ENCODE measurements at places on chromosomes 11 and 22.
A peak's percentile ranks its signal among the peaks of the same experiment; 100 is the strongest.

GRCh38 chr11:34308049-34308912 is 49.5 kb downstream of the ABTB2 start:
- no peak for DNase-seq

DNA sequence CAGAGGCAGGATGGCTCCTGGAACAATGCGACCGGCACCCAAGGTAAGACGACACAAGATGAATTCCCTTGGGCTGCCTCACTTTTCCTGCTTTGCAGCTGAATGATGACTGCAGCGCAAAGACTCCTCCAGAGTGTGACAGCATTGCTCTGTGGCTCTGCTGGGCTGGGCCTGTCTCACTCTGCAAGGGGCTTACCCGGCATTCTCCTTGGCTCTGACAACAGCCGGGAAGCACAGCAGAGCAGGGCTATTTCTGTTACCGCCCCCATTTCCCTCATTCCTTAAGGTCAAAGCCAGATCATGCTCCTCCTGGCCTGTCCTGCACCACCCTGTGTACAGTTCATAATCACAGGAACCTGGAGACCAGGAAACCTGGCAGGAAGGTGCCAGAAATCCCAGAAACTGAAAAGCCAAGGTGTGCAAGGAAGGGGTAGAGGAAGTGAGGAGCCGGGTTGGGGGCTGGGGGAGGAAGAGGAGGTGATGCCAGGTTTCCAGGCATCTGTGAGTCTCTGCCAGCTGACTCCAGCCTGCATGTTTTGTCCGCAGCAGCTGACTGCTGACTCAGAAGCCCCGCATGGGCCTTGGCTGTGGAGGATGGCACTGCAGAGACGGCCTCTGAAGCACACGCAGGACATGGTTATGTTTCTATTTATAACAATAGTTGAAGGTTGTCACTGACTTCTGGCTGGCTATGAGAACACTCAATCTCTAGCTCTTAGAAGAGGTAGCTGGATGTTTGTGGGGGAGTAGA is 113.6 kb downstream of the MICAL3 start:
- peak; percentile 60 for DNase-seq

- no peak for DNase-seq
Observed at GRCh38 chr11:19453651-19454257, 213.0 kb upstream of the E2F8 start.

DNA sequence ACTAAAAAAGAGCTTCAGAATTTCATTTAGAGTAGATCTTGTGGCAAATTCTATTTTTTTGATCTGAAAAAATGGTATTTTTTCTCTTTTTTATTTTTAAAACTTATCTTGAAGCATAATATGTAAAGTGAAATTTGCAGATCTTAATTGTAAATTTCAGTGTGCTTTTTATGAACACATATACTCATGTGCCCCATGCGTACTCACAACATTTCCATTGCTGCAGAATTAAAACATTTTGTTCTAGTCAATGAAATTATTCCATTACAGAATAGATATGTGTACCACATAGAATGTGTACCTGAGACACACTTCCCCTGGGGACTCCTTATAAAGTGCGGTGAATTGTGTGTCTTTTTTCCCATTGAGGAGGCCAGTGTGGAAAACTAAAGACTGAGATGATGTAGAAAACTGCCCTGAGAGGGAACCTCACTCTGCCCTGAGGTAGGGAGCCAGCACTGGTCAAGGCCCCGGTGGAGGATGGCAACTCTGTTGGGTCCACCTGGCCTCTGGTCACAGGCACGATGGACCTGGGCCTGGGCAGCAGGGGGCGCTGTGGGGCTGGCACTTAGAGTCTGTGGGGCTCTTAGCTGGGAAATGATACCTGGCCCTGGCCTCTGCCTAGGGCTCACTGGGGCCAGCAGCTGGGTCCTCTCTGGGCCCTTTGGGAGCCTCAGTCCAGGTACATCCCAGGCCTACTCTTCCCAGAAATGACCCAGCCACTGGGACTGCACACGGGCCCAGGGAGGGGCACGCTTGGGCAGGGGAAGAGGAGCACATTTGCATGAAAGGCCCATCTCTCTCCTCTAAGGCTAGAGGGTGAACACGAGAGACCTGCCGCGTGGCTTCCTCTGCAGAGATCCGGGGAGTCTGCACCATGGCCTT is 77.9 kb upstream of the TOP3B start:
- DNase-seq: peak; percentile 82

DNA sequence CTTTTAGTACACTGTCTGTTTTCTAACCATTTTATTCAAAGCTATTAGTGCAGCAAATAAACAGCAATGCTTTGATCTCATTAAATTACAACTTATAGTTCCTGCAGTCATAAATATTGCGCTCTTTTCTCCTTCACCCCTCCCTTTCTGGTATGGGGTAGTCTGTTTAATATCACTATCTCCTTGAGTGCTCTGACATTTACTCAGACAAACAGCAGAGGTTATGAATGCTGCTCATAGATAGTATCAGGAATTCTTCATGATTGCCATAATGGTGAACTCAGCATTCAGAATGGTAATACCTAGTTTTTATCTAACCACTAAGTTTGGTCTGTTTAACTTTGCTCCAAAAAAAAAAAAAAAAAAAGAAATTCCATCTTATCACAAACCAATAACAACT is 87.4 kb downstream of the EIF3M start:
- DNase-seq: no peak

GRCh38 chr22:40345271-40345670 is 1.0 kb upstream of the ADSL start:
- DNase-seq: no peak

DNA sequence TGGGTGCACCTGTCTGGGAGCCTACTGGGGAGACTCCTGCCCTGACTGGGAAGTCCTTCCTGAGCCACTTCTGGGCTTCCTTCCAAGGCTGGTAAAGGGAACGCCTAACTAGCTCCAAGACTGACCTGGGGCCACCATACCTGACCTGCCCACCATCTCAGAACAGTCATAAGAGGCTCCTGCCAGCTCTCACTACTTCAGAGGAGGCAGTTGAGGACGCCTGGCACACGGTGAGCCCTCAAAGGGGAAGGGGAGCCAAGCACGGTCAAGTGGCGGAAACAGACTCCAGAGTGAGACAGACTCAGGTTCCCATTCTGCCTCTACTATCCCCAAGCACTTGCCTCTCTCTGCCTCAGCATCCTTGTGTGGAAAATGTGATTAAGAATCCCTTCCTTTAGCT is 7.6 kb downstream of the MCAT start:
- no peak for DNase-seq

DNA sequence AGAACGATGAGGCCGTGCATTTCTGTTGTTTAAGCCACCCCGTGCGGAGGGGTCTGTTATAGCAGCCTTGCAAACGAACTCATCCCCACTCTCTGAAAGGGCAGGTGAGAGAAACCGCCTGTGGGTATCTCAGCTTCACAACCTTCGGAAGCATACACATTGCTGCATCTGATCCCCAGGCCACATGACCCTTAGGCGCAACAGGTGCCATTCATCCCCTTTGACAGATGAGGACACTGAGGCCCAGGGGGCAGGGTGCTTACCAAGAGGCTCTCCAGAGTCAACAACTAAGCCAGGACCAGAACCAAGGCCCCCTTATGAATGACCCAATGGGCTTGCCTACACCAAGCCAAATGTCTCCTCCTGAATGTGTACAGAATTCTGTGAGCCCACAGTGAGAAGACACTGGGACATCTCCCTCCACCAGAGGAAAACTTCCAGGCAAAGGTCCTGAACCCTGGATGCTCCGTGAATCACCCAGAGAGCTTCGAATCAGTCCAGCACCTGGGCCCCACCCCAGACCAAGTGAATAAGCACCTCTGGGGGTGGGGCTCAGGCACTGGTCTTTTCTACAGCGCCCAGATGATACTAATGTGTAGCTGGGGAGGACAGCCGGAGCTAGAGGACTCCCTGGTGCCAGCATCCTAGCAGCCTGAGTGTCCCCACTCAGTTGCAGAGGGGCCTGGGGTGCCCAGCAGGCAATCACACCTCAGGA is 83.2 kb downstream of the BUD13 start:
- DNase-seq: no peak

- DNase-seq: no peak
Observed at GRCh38 chr11:1887451-1888346, 4.0 kb downstream of the PRR33 start.

- no peak for DNase-seq
Observed at GRCh38 chr22:44600207-44600785, 101.7 kb upstream of the PRR5 start.

DNA sequence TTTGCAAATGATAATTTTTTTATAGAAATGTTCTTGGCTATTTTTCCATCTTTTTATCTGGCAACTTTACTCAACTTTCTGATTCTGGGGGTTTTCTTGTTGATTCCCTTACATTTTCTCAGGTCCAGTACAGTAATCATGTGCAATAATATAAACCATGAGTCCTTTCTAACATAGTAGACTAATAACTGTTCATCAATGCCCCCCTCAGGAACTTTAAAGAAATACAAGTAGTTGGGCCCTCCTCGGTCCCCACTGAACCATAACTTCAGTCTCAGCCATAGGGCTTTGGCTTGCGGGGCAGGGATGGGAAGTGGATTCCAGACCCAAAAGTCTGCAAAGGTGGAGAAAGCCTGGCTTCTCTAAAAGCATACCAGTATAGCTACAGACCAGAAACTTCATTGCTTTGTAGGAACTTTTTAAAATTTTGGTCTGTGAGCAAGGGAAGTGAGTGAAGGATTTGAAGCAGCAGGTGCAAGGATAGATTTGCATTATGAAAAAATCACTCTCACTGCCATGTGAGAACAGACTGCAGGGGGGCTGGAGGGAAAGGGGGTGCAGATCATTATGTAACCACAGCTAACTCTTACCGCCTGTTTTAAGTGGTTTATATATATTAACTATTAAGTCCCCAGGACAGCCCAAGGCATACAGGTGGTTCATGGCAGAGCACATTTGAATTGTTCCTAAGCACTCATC is 10.4 kb upstream of the TUB start:
- DNase-seq: no peak

DNA sequence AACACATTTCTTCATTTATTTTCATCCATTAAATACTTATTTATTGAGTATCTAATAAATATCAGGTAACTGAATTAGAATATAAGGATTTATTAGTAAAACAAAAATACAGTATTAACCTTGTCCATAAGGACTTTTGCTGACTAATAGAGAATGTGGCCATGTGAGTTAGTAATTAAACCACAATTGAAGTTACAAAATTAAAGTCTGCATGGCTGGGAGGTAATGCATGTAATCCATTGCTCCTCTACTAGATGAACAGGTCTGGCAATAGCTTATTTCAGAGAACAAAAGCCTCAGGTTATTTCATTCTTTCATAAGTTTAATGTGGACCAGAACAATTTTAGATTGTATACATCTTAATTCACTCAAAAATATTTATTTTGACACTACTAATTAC is 9.9 kb upstream of the CARD18 start:
- no peak for DNase-seq

DNA sequence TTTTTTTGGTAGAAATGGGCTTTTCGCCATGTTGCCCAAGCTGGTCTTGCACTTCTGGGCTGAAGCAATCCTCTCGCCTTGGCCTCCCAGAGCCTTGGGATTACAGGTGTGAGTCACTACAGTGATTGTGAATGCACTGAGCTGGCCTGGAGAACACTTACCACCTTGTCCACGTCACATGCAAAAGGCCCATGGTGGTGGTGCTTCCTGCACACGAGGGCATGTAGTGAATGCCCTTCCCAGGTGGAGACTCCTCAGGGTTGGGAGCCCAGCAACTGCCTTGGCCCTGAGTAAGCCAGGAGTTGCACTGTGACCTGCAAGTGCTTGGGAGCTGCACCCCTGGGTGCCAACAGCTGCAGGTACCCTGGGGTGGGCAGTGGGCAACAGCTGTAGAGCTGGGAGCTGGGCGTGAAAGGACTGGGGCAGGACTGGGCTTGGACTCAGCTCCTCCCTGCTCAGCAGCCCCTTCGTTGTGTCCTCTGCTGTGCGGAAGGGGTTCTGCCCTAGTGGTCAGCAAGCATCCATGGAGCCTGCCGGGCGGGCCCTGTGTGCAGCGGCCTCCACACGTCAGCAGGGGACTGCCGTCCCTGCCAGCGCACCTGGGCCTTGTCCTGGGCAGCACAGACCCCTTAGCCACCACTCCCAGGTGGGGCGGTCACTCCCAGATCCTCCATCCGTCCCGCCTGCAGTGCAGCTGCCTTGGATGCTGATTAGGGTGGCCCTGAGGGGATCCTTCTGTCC is 9.3 kb upstream of the ADORA2A start:
- DNase-seq: no peak

GRCh38 chr11:73291781-73292524 is 16.1 kb upstream of the ARHGEF17 start:
- no peak for DNase-seq

DNA sequence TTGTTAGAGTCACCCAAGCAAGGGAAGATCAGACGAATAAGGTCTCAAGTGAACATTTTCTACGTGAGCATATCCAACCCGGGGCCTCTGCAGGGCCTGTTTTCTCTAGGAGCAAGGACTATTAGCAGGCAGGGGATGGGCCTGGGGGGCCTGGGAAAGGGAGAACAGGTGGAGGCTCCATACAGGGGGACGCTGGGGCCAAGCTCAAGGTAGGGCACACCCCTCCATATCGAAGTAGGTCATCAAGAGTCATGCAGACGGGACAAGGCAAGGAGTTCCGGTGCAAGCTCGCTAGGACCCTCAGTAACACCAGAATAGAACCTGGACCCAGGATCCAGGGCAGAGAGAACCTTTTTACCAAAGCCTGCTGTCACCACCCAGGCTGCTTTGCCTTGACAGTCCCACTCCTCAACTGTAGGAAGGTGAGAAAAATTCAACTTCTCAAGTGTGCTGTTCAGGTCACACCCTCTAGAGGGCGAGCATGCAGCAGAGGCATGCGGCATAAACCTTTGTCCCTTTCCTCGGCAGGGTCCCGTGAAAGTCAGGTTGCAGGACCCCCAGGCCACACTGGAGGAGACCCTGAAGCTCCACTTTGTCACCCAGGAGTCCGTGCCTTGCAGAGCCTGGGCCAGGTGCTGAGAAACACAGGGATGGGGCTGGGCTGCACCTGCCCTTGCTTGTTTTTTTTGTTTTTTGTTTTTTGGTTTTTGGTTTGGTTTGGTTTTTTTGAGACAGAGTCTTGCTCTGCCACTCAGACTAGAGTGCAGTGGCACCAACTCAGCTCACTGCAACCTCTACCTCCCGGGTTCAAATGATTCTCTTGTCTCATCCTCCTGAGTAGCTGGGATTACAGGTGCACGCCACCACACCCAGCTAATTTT is 8.6 kb upstream of the APOBEC3B start:
- peak; percentile 67 for DNase-seq

DNA sequence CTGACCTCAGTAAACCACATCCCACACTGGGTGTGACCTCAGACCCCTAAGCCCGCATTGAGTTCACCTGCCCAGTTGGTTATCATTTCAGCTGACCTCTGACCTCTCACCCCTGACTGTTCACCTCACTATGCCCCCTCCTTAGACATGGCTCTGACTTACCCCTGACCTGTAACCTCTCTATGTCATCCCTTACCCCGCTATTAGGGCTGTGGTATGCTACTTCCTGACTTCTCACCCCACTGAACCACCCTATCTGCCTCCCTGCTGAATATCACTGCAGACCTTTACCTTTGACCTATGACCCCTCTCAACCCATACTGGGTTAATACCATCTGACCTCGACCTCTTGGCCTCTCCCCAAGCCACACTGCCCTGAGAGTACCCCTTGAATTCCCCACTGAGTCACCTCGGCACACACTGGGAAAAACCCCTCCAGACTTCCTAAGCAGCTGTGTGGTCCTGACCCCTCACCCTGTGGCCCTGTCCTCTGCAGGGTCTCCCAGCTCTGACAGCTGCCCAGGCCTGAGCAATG is 8.3 kb downstream of the PLCB3 start:
- DNase-seq: no peak

- peak; percentile 38 for DNase-seq
Observed at GRCh38 chr22:38317995-38318715, 922 bp upstream of the CSNK1E start.
